ENCODE measurements at places on chromosomes 1 and 21.

- no peak for DNase-seq
Measured at GRCh38 chr1:6359216-6360116, 34.1 kb downstream of the ACOT7 start.

GRCh38 chr1:41497056-41497440 is 12.6 kb upstream of the EDN2 start:
- DNase-seq: no peak

GRCh38 chr21:35294231-35294898 is 245.3 kb upstream of the RUNX1 start:
- peak; percentile 76 for DNase-seq

DNA sequence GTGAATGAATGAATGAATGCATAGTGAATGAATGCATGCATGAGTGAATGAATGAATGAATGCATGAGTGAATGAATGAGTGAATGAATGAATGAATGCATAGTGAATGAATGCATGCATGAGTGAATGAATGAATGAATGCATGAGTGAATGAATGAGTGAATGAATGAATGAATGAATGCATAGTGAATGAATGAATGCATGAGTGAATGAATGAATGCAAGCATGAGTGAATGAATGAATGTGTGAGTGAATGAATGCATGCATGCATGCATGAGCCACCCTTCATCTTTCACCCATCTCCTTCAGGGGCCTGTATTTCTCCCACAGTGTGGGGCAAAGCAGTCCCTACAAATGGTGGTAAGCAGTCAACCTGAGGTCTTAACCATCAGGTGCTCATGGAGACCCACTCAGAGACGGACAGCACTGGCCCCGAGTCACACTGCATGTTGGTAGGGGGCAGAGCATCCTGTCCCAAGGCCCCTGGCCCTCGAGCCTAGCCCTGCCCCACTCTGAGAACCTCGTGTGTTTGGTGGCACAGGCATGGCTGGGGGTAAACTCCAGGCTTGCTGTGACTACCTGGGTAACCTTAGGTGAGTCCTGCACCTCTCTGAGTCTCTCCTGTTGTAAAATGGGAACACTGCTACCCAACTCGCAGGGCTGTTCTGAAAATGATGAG is 28.0 kb upstream of the PAX7 start:
- DNase-seq: no peak

- no peak for DNase-seq
Measured at GRCh38 chr1:2290595-2291510, 62.7 kb downstream of the SKI start.

- DNase-seq: no peak
Measured at GRCh38 chr1:101139130-101139529, 97.7 kb upstream of the S1PR1 start.

DNA sequence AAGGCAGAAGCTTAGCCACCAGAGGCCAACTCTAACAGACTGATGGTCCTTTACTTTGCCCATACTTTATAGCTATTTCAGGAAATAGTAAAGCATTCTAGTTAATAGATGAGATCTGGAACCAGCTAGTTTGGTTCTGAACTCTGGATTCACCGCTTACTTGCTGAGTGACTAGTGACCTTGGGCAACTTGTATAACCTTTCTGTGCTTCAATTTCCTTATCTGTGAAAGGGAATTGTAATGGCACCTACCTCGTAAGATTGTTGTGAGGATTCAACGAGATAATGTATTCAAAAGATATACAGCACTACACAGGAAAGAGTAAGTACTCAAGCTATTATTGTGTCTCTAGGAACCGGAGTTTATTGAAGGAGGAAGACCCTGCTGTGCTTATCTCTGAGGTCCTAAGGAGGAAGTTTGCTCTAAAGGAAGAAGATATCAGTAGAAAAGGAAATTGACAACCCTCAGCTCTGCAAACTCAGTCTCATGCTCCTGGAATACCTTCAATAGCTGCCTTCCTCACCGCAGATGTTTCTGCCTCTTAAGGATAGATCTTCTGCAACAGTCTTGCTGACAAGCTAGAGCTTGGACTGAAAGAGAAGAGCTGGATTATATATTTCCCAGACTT is 11.9 kb downstream of the MTFR1L start:
- no peak for DNase-seq

DNA sequence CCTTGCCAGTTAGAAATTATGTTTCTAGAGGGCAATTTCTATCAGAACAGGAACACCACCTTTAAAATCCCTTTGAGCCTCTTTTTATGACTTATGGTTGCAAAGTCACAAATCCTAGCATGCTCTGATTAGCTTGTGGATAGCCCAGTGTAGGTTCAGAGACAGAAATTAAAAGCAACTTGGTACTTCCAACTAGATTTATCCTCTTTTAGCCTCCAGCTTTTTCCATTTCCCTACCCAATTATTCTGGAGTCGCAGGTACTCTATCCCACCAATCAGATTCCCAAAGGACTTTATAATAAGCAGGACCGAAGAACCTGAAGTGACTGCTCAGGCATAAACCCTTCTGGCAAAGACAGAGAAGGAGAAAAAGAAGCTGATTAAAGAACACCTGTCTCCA is 33.4 kb upstream of the LRRC53 start:
- DNase-seq: no peak

GRCh38 chr1:7956218-7957032 is 5.1 kb upstream of the PARK7 start:
- no peak for DNase-seq

- no peak for DNase-seq
Measured at GRCh38 chr21:37322084-37322483, 44.5 kb upstream of the DYRK1A start.

GRCh38 chr1:87100271-87100670 is 185.8 kb downstream of the HS2ST1 start:
- DNase-seq: no peak

- DNase-seq: no peak
Measured at GRCh38 chr1:41892301-41892781, 26.4 kb downstream of the HIVEP3 start.

DNA sequence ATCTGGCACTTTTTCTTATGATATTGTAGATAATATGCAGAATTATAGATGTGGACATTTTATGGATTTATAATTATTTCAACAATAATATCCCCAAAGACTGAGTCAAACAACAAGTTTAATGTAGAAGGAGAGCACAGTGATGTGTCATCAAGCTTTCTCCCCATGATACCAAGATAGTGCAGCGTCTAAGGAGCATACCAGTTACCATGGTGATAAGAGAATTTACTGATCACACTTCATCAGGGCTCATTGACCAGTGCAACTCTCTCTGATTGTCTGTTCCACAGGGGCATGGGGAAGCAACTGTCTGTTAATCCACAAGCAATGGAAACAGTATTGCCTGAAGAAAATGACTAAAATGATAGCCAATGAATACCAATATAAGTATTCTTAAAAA is 209.6 kb upstream of the DPYD start:
- DNase-seq: no peak

GRCh38 chr21:36545776-36546511 is 66.0 kb upstream of the CLDN14 start:
- no peak for DNase-seq

GRCh38 chr1:51664421-51665240 is 47.7 kb downstream of the OSBPL9 start:
- no peak for DNase-seq

DNA sequence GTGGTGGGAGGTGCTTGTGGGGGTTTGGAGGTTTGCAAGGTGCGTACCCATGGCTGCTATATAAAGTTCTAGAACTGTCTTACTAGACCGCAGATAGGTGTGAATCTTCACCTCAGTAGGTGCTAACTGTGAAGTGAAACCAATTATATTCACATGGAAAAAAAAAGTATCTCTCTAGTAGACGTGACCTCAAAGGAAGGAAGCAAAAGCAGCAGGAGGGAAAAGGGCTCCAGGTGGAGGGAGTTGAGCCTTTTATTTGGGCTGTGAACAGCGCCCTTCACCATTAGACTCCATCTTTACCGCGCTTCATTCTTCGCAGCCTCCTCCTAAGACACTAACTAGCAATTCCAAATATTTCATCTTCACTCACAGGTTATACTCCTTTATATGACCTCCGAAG is 129.8 kb downstream of the TBX19 start:
- DNase-seq: no peak

DNA sequence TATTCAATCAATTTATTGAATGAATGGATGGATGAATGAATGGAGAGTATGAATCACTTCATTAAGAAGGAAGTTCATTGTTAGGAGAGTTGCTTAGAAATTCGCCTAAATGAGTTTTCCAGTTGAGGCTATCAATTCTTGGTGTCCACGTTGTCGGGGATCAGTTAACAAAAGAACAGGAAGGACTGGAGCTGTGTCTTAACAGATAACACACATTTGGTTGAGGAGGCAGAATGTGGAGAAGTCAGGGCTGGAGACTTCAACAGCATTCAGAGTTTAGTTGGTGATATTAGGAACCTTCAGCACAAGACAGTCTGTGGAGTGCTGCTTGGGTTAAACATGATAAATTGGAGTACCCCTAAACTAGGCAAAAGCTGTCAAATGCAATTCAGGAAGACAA is 33.7 kb downstream of the ZBTB18 start:
- no peak for DNase-seq

GRCh38 chr1:43442756-43443155 is 11.0 kb downstream of the HYI start:
- DNase-seq: no peak
